ENCODE measurements at places on chromosomes 6 and 20. TPM values are rescaled to one million over a fixed set of nuclear protein-coding genes. Genes with fewer than 3 reads are reported as not detected.

RIMS4 gene
- total RNA-seq, result 1.8 TPM

FAM83C gene
- total RNA-seq, result not detected

RBPJL gene
- total RNA-seq, result not detected

PNPLA1 gene
- not detected for total RNA-seq

SLC52A3 gene
- total RNA-seq, result 7.2 TPM

PRDM1 gene
- total RNA-seq, result 13.1 TPM

TCP11 gene
- 0.32 TPM for total RNA-seq

FAM210B gene
- 80.8 TPM for total RNA-seq

SPATA25 gene
- 3.7 TPM for total RNA-seq

SLC35A1 gene
- total RNA-seq, result 46.7 TPM

SLC16A10 gene
- total RNA-seq, result 5.4 TPM

BPIFB1 gene
- total RNA-seq, result not detected

C20orf141 gene
- not detected for total RNA-seq

CPXM1 gene
- 23.1 TPM for total RNA-seq

DDO gene
- 4.7 TPM for total RNA-seq

ZNF391 gene
- 2.1 TPM for total RNA-seq

SSTR4 gene
- not detected for total RNA-seq

HLA-E gene
- 803 TPM for total RNA-seq

MUC21 gene
- total RNA-seq, result not detected

HLA-DRB5 gene
- total RNA-seq, result 66.2 TPM

OR12D3 gene
- not detected for total RNA-seq

TRDN gene
- total RNA-seq, result not detected

ZNF311 gene
- total RNA-seq, result 0.96 TPM

COX4I2 gene
- total RNA-seq, result not detected

COX7A2 gene
- total RNA-seq, result 171 TPM

VSTM2L gene
- total RNA-seq, result 0.48 TPM

GJA10 gene
- not detected for total RNA-seq

LY6G6C gene
- not detected for total RNA-seq

MAK gene
- 0.16 TPM for total RNA-seq

C6orf58 gene
- 0.66 TPM for total RNA-seq

NKX2-2 gene
- total RNA-seq, result not detected

HLA-DQA1 gene
- total RNA-seq, result 19.2 TPM

MDN1 gene
- total RNA-seq, result 24.6 TPM

MAP3K4 gene
- total RNA-seq, result 49.2 TPM

GTSF1L gene
- not detected for total RNA-seq

PHF20 gene
- 60.0 TPM for total RNA-seq

CAP2 gene
- total RNA-seq, result 15.1 TPM

SNTA1 gene
- 121 TPM for total RNA-seq

ABHD16B gene
- not detected for total RNA-seq

TP53TG5 gene
- total RNA-seq, result not detected

TBC1D32 gene
- 18.7 TPM for total RNA-seq

PERP gene
- 62.9 TPM for total RNA-seq

SRSF12 gene
- total RNA-seq, result not detected

ASIP gene
- total RNA-seq, result not detected

SCGN gene
- 0.59 TPM for total RNA-seq
